ENCODE measurements at places on chromosomes 2 and 18.

DNA sequence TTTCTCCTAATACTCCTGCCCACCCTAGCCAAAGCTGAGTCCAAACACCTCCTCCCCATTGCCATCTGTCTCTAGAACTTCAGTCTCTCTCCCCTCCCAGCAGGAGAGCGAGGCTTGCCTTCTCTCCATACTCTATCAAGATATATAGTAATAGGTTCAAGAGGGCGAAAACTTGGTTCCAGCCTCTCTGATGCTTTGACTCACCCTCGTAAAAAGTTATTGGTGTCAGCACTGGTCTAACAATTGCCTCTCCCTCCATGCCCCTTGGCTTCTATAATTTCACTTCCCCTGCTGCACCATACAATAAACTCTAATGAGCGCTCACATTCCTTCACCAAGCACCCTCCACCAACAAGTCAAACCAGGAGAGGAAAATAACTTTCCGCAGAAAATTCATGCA, 797.3 kb downstream of the BCL11A start:
- no peaks in the 10 kb centered on the region for H3K27me3 ChIP-seq
- H3K36me3 ChIP-seq, result no peaks in the 10 kb centered on the region
- no peak overlapping the region for H3K27ac ChIP-seq
- DNase-seq, result no peak
- peaks cover 9% of the 10 kb centered on the region for H3K4me1 ChIP-seq
- H3K4me3 ChIP-seq, result no peak overlapping the region

GRCh38 chr2:16135913-16136310, 195.6 kb downstream of the MYCN start:
- no peaks in the 10 kb centered on the region for H3K4me1 ChIP-seq
- H3K36me3 ChIP-seq, result no peaks in the 10 kb centered on the region
- H3K27me3 ChIP-seq, result no peaks in the 10 kb centered on the region

DNA sequence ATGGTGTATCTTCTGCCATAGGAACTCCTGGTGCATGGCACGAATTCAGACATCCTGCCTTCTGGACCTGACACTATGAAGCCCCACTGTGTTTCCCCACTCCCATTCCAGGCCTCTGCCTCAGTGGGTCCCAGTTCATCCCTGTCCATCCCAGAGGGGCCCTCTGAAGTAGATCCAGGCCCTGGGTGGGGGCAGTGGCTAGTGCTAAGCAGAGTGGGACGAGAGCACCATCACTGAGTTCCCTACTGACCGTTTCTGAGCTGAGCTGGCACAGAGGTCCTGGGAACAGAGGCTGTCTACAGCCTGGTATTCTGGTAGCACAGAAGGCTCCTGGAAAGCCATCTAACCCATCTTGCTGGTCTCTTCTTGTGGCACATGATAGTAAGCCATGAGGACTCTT, 54.0 kb downstream of the ATOH8 start:
- no peak for DNase-seq
- H3K27me3 ChIP-seq, result no peaks in the 10 kb centered on the region
- peaks cover 8% of the 10 kb centered on the region for H3K4me1 ChIP-seq
- no peak overlapping the region for H3K4me3 ChIP-seq

DNA sequence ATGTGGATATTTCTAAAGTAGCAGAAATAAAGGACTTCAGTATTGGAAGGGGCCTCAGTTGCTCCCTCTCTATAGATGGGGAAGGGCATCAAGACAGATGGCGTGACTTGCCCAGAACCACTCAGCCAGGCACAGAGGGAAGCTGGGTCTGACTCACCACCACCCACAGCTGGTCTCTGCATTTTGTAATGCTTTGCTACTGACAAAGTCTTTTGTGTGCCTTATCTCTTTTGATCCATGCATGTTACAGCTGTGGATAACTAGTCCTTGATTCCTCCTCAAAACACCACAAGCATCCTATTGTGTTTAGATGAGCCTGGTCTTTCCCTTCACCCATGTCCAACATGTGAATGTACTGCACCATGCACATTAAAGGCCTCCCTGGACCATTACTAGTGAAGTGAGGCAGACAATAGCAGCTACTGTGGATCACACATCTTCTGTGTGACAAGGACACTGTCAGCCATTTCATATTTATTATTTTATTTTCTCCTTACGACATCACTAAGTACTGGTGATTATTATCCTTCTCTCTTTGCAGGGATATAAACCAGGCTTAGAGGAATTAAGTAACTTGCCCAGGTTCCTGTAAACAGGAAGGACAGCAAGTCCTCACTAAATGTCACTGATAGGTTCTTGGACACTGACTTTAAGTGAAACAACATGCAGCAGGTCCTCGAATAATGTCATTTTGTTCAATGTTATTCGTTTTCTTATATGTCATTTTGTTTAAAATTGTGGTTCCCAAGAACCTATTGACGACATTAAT, 29.6 kb upstream of the IL37 start:
- H3K4me3 ChIP-seq, result no peak overlapping the region
- no peak overlapping the region for H3K27ac ChIP-seq
- H3K36me3 ChIP-seq, result no peaks in the 10 kb centered on the region
- DNase-seq, result peak; percentile 78

GRCh38 chr18:77124452-77124922, 8.1 kb downstream of the MBP start:
- no peak overlapping the region for H3K27ac ChIP-seq
- DNase-seq, result peak; percentile 77
- H3K4me3 ChIP-seq, result peak overlapping the region; percentile 27
- peaks cover 93% of the 10 kb centered on the region for H3K4me1 ChIP-seq

DNA sequence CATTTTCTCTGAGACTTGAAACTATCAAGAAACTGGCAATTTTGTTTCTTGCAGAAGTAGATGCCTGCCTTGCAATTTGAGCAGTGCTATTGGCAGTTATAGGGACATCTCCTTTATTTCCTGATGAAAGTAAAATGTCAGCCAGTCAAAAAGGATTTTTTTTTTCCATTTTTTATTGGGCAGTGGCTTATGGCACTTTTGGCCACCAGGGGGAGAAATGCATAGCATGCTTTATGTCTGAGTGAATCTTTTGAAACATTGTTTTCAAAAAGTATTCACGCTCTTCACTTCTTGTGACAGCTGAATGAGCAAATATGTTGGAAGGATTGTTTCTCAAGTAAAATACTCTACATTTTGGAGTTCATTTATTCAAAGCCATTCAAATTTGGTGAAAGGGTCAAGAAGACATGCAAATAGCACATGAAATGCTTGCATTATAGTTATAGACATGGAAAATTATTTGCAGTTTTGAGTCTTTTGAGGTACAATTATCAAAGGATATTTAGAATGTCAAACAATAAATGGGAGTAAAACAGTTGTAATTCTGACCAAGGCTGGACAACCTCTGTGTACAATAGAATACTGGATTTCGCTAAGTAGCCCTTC, 491.0 kb downstream of the CDH2 start:
- no peaks in the 10 kb centered on the region for H3K27me3 ChIP-seq
- H3K4me1 ChIP-seq, result no peaks in the 10 kb centered on the region
- no peak overlapping the region for H3K4me3 ChIP-seq
- no peaks in the 10 kb centered on the region for H3K36me3 ChIP-seq
- no peak overlapping the region for H3K27ac ChIP-seq

GRCh38 chr18:24662412-24662821, 202.0 kb downstream of the HRH4 start:
- H3K4me1 ChIP-seq, result peaks cover 55% of the 10 kb centered on the region
- H3K36me3 ChIP-seq, result no peaks in the 10 kb centered on the region
- no peaks in the 10 kb centered on the region for H3K27me3 ChIP-seq
- no peak overlapping the region for H3K4me3 ChIP-seq
- H3K27ac ChIP-seq, result no peak overlapping the region
- no peak for DNase-seq

DNA sequence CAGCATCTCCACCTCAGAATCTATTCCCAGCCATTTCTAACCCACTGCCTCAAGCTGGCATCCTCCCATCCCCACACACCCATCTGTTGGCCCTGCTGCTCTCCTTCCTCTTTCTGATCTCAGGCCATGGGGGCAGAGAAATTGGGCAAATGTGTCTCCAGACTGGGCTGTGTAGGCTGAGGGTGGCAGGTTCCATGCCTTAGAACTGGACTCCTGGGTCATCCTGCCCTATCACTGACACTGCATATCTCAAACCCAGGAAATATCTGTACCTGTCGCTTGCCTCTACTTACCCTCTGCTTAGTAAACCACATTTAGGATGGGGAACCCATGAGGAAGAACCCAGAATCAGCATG, 1.8 kb downstream of the WNT10A start:
- H3K4me1 ChIP-seq, result peaks cover 28% of the 10 kb centered on the region
- peaks cover 44% of the 10 kb centered on the region for H3K27me3 ChIP-seq
- H3K4me3 ChIP-seq, result no peak overlapping the region
- no peaks in the 10 kb centered on the region for H3K36me3 ChIP-seq
- DNase-seq, result peak; percentile 67

GRCh38 chr2:33873076-33873605, 274.0 kb upstream of the FAM98A start:
- H3K27me3 ChIP-seq, result no peaks in the 10 kb centered on the region
- H3K36me3 ChIP-seq, result no peaks in the 10 kb centered on the region
- no peak overlapping the region for H3K27ac ChIP-seq

DNA sequence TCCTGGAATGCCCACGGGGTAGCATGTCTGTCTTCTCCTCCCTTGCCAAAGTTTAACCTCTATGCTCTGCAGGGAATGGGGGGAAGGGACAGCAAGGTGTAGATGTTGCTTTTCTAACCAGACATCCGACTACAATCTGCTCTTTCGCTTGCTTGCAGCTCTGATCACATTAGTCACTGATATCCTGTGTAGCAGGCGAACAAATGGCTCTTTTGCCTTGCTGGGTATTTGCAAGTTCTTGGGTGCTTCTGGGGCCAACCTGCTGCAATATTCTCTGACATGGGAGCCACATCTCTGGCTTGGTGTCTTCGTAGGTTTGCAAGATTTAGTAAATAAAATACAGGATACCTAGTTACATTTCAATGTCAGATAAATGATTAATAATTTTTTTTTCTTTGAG, 190.0 kb downstream of the ASB1 start:
- no peak overlapping the region for H3K27ac ChIP-seq
- H3K4me1 ChIP-seq, result no peaks in the 10 kb centered on the region
- no peak overlapping the region for H3K4me3 ChIP-seq
- no peak for DNase-seq
- H3K36me3 ChIP-seq, result no peaks in the 10 kb centered on the region

GRCh38 chr18:77161383-77161782, 28.8 kb upstream of the MBP start:
- H3K27ac ChIP-seq, result no peak overlapping the region
- no peak for DNase-seq
- no peaks in the 10 kb centered on the region for H3K36me3 ChIP-seq
- H3K4me1 ChIP-seq, result peaks cover 3% of the 10 kb centered on the region

GRCh38 chr2:225100269-225100668, 58.0 kb upstream of the DOCK10 start:
- no peak for DNase-seq
- H3K4me3 ChIP-seq, result no peak overlapping the region
- H3K36me3 ChIP-seq, result no peaks in the 10 kb centered on the region
- no peaks in the 10 kb centered on the region for H3K27me3 ChIP-seq
- no peaks in the 10 kb centered on the region for H3K4me1 ChIP-seq
- H3K27ac ChIP-seq, result no peak overlapping the region

GRCh38 chr2:177147093-177147694, 65.4 kb upstream of the HNRNPA3 start:
- H3K27ac ChIP-seq, result no peak overlapping the region
- peak; percentile 84 for DNase-seq
- peaks cover 11% of the 10 kb centered on the region for H3K4me1 ChIP-seq
- peaks cover 8% of the 10 kb centered on the region for H3K27me3 ChIP-seq
- H3K4me3 ChIP-seq, result no peak overlapping the region
- H3K36me3 ChIP-seq, result no peaks in the 10 kb centered on the region

DNA sequence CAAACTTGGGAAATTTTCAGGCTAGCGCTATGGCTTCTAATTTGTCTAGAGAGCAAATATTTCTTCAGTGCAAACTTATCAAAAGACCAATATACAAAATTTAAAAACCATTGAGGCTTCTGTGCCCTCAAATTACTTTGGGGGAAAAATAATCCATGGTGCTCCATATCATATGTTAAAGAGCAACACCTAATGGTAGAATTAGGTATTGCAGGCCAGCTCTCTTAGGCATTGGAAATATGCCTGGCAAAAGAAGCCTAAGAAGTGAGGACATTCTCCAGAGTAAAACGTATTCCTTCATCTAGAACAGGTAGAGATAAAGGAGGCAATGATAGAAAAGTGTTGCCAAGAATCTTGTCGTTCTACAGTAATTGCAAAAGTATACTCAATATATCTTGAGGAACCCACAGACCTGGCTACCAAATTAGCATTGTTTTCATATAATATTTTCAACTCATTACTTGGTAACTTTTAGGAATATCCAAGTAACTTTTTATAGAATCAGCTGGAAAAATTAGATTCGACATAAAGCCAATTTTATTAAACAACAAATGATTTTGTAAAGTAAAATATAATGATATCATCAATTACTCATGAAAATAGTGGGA, 401.1 kb downstream of the BCL11A start:
- peak; percentile 43 for DNase-seq
- H3K4me1 ChIP-seq, result peaks cover 23% of the 10 kb centered on the region
- H3K27me3 ChIP-seq, result no peaks in the 10 kb centered on the region
- no peaks in the 10 kb centered on the region for H3K36me3 ChIP-seq
- no peak overlapping the region for H3K4me3 ChIP-seq
- no peak overlapping the region for H3K27ac ChIP-seq

- no peak overlapping the region for H3K4me3 ChIP-seq
- H3K4me1 ChIP-seq, result no peaks in the 10 kb centered on the region
- no peak overlapping the region for H3K27ac ChIP-seq
- no peak for DNase-seq
- H3K27me3 ChIP-seq, result no peaks in the 10 kb centered on the region
- H3K36me3 ChIP-seq, result no peaks in the 10 kb centered on the region
Observed at GRCh38 chr2:146457221-146457620, 1387.6 kb upstream of the ACVR2A start.

- no peaks in the 10 kb centered on the region for H3K27me3 ChIP-seq
- no peak for DNase-seq
- H3K27ac ChIP-seq, result no peak overlapping the region
- no peak overlapping the region for H3K4me3 ChIP-seq
- no peaks in the 10 kb centered on the region for H3K36me3 ChIP-seq
- peaks cover 43% of the 10 kb centered on the region for H3K4me1 ChIP-seq
Observed at GRCh38 chr2:152086231-152086630, 12.6 kb downstream of the CACNB4 start.

- H3K27me3 ChIP-seq, result no peaks in the 10 kb centered on the region
- no peaks in the 10 kb centered on the region for H3K4me1 ChIP-seq
- no peaks in the 10 kb centered on the region for H3K36me3 ChIP-seq
- no peak overlapping the region for H3K27ac ChIP-seq
Observed at GRCh38 chr2:117621326-117621725, 193.2 kb upstream of the DDX18 start.

- DNase-seq, result no peak
- H3K4me3 ChIP-seq, result no peak overlapping the region
- H3K4me1 ChIP-seq, result no peaks in the 10 kb centered on the region
- no peaks in the 10 kb centered on the region for H3K27me3 ChIP-seq
Observed at GRCh38 chr2:156505696-156506095, 69.5 kb downstream of the GPD2 start.

DNA sequence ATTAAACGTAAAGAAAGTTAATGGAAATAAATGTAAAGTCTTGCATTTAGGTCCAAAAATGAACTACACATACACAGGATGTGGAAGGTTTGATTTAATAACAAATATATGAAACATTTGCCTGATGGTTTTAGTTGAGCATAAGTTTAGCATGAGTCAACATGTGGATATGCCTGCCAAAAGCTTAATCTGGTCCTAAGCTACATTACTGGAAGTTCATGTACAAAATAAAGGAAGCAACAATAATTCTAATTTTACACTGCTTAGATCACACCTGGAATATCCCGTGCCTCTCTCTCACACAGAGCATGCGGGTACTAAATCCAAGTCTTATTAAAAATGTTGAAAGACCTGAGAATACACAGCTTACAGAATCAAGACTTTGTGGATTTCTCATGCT, 276.5 kb upstream of the NRP2 start:
- no peaks in the 10 kb centered on the region for H3K27me3 ChIP-seq
- H3K36me3 ChIP-seq, result no peaks in the 10 kb centered on the region
- DNase-seq, result no peak
- no peak overlapping the region for H3K4me3 ChIP-seq

All from common myeloid progenitor, CD34-positive (primary cell).